Activated T-helper 17 cell treated with anti-CD3 and anti-CD28 coated beads, Interleukin-2, amount 50 U/mL, for 72 hours (primary cell): ENCODE measurements at places on chromosomes 11 and 22. TPM values are rescaled to one million over a fixed set of nuclear protein-coding genes. Genes with fewer than 3 reads are reported as not detected.

GRCh38 chr22:22429369-22430108 is 79.0 kb downstream of the ZNF280B start:
- ATAC-seq = no peak

DNA sequence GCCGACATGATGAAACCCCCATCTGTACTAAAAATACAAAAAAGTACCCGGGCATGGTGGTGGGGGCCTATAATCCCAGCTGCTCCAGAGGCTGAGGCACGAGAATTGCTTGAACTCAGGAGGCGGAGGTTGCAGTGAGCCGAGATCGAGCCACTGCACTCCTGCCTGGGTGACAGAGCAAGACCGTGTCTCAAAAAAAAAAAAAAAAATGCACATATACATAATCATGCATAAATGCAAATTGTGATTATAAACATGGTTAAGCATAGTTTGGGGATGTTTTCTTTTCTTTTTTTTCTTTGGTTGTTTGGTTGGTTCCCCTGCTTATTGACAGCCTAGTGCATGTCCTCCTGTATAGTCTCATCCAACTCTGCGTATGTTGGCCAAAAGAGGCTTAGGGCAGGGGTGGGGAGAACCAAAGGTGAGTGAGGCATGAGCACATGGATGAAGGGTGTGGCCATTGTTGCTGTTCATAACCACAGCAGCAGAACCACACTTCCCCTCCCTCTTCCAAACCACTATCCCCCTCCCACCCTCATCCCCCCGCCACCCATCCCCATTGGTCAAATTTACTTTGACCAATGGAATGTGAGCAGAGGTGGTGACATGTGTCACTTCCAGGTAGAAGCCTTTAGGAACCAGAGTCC is 6.9 kb upstream of the VPS37C start:
- no peak for ATAC-seq

DNA sequence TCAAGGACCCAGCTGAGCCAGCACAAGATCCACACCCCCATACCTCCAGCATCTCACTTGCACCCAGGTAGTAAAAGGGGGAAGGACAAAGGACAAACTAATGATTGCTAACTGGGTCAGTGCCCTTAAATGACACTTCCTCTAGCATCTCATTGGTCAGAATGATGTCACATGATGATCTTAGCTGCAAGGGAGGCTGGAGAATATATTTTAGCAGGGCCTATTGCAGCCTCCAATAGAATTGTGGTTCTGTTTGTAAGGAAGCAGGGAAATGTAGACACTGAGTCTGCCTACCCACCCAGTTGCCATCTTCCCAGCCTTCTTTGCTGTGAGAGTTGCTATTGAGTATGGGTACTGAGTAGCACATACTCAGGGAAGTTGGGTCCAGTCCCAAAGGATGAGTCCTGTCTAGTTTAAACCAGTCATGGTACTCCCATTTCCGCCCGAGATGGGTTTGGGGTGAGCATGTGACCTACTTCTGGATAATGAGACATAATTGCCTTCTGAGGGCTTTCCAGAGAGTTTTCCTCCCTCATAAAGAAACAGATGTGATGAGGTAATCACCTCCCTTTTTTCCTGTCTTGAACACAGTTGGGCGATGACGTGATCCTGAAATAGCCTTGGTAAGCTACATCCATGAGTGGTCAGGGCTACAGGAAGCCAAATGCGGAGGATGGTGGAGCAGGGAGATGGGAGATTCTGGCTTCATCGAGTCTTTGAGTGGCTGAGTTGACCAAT is 5.5 kb upstream of the DNAL4 start:
- ATAC-seq = no peak

DNA sequence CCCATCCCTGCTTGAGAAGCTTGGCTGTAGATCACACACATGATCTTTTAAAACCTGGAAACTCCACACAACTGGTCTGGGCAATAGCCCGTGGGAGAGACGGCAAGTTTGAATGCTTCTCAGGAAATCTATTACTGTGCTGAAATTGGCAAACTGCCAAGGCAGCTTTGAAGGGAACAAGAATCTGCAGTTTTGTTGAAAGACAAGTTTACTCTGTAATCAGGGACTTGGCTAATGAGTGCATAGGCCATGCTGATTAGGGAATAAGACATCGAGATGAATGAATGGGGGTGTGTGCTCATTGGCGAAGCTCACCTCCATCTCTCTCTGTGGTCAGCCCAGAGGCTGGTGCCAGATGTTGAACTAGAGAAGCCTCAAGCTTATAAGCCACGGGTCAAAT is 218.8 kb downstream of the HIPK3 start:
- no peak for ATAC-seq

DNA sequence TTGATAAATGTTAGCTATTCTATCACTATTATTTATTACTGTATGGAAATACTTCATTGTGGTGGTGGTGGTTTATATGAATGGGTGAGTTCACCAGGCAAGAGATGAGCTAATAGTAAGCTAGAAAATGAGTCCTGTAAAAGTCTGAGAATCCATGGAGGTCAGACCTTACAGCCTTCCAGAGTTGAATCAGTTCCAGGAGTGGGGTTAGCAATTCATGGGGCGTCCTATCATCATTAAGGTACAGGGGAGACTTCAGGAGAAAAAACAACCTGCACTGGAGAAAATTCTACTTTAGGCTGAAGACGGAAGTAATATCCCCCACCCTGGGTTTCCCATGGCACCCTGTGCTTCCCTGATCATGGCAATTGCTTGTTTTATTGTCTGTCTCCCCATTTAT is 6.5 kb downstream of the SYT13 start:
- ATAC-seq = no peak

DNA sequence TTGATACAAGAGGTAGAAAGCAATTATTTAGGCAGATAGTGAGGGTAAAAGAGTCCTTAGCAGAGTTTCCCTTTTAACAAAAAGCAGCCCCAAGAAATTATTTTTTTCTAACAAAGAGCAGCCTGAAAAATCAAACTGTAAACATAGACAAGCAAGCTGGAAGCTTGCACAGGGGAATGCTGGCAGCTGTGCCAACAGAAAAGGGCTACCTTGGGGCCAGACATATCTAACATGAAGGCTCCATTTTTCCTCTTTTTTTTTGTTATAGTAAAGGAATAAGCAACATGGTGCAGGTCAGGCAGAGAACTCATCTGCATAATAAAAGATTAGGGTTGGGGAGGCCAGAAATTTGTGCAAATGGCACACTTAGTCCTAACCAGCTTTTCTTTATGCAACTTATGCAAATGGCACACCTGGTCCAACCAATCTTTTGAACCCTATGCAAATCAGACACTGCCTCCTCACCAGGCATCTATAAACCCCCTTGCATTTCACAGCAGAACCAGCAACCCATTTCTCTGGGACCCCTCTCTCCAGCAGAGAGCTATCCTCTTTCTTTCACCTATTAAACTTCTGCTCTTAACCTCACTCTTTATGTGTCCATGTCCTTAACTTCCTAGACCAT is 41.8 kb downstream of the PDGFD start:
- ATAC-seq = no peak

UBQLN3 gene
- total RNA-seq = not detected

DNA sequence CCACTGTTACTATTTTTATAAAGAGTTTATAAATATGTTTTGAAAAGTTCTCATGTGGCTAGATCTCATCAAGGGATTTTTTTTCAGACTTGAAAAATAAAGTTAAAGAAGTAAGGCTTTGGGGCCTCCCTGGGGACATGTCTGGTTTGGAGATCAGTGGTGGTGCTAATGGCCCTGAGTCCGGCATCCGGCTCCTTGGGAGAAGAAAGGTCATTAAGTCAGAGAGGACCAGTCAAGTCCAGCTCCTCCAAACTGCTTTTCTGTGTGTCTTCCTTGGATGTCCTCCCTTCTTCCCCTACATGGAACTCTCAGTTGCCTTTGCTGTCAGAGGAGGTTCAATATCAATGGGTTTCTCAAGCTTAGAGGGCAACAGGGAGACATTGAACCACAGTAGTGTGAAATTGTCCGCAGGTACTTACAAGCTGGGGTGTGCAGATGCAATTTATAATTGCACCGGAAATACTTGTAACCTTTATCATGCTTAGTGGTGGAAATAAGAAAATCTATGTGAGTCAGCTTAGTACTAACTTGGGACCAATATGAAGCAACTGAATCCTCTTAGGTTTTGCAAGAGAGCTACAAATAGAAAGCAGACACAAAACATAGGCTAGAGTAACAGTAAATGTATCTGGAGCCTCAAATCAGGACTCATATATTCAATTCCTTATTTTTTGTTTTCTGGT is 144.3 kb downstream of the TEAD1 start:
- no peak for ATAC-seq

DNA sequence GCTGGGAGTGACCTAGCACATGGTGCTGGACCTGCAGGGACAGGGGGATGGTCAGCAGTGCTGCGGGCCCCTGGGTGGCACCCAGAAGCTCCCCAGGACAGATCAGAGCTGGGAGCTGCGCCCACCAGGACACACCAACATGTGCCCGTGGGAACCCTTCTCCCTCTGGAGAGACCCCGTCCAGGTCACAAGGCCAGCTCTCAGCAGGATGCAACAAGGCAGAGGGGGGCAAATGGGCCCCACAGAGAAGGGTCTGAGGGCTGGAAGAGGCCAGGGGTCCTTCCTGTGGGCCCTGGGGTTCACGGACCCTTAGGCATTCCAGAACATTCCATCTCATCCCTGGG is 6.2 kb downstream of the DUSP8 start:
- no peak for ATAC-seq

- no peak for ATAC-seq
These were observed 4.6 kb upstream of the VSIG10L2 start for GRCh38 chr11:125941267-125941618.

DNA sequence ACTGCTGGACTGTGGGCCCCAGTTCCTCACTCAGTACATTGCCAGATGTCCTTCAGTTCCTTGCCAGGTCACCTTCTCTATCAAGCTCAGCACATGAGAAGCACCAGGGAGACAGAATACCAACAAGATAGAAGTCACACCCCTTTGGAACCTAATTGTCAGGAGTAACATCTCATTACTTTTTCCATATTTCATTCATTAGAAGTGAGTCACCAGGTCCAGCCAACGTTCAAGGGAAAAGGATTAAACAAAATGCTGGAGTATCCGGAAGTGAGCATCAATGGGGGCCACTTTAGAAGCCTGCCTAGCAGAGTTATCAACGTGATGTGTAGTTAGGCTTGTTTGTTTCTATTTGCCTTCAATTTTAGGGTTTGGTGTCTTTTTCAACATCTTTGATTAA is 569.3 kb downstream of the MIAT start:
- no peak for ATAC-seq

GAB2 gene
- total RNA-seq = 11.4 TPM
